ENCODE measurements at places on chromosomes 2 and 18.
A peak's percentile ranks its signal among the peaks of the same experiment; 100 is the strongest.

- no peak for DNase-seq
Observed at GRCh38 chr2:19887510-19887909, 14.3 kb downstream of the TTC32 start.

GRCh38 chr2:119579424-119580295, 35.4 kb downstream of the CFAP221 start:
- no peak for DNase-seq

- DNase-seq: peak; percentile 36
Observed at GRCh38 chr18:2948038-2948437, 64.9 kb downstream of the LPIN2 start.

- no peak for DNase-seq
Observed at GRCh38 chr2:231382116-231382515, 13.4 kb upstream of the B3GNT7 start.

GRCh38 chr2:237475704-237476141, 11.3 kb upstream of the MLPH start:
- peak; percentile 72 for DNase-seq

GRCh38 chr2:157192445-157193423, 64.8 kb upstream of the GALNT5 start:
- no peak for DNase-seq

DNA sequence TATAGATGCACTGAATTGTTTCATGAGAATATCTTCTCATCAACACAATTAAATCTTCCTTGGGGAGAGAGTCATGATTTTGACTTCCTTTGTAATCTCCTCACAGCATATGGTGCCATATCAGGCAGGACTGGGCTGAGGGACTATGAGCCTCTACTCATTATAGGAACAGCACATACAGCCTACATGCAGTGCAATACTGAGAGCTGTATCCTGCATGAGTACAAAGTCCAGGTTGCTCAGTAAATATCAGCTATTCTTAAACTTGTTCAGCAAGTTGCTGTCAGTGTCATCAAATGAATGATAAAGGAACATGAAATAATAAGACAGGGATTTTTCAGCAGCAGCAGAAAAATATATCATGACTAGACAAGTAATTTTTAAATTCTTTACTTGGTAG, 10.8 kb downstream of the DLGAP1 start:
- DNase-seq: no peak

- no peak for DNase-seq
Observed at GRCh38 chr2:187939180-187939579, 352.5 kb upstream of the GULP1 start.

DNA sequence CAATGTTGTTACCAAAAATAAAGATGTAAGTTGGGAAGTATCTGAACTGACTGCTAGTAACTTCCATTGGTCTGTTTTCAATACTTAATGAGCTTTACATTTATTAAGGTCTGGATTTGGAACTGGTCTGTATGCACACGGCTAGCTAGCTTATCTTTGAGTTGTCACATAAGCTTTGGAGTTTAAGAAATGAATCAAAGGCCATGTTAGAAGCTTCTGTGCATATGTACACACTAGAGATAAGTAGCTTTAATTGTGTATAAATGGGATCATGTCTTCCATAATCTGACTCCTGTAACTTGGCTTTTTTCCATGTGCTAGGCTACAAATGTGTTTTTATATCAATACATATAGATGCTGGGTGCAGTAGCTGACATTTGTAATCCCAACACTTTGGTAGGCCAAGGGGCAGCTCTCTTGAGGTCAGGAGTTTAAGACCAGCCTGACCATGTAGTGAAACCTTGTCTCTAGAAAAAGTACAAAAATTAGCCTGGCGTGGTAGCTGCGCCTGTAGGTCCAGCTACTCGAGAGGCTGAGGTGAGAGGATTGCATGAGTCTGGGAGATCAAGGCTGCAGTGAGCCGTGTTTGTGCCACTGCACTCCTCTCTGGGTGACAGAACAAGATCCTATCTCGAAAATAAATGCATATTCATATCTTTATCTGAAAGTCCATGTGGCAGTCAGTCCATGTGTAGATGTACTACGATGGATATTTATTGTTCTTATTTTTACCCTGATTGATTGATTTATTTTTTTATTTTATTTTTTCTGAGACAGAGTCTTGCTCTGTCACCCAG, 27.2 kb downstream of the ATIC start:
- no peak for DNase-seq

GRCh38 chr18:31686986-31687928, 2.9 kb upstream of the B4GALT6 start:
- DNase-seq: no peak

GRCh38 chr2:100875516-100876230, 55.7 kb downstream of the NPAS2 start:
- no peak for DNase-seq

GRCh38 chr2:42087857-42088195, 40.0 kb downstream of the PKDCC start:
- DNase-seq: no peak

DNA sequence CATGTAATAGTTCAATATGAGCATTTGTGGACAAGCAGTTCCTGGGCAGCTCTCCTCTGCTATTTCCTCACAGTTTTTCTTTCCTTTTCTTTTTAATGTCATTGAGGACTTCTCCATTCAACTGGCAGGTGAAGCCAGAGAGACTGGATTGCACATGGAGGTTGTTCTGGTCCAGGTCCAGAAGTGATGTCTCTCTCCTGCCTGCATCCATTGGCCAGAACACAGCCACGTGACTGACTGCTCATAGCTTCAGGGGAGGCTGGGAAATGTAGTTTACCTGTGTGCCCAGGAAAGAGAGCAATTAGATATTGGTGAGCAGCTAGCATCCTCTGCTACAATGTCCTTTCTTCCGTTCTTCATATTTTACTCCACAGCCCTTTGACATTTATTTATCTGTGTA, 20.2 kb upstream of the ADAM23 start:
- DNase-seq: no peak

- no peak for DNase-seq
Observed at GRCh38 chr2:213429516-213429915, 145.3 kb downstream of the SPAG16 start.

- no peak for DNase-seq
Observed at GRCh38 chr2:7697052-7697451, 779.8 kb downstream of the RNF144A start.

GRCh38 chr2:232027530-232027929, 66.0 kb downstream of the DIS3L2 start:
- no peak for DNase-seq

DNA sequence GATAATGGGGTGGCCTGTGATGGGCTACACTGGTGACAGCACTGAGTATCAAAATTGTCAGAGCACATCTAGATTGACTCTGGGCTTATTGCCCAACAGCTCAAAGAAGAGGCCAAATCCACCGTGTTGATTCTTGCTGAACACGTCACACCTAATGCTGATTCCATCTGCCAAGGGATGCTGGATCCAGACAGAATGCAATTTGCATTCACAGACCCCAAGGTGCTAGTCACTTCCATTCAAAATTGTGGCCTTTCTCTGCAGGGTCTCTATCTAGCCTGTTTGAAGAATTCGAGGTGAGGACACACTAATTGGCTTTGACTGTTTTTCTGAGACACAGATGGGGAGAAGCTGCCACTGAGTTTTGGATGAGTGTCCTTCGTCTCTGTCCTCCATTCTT, 13.5 kb upstream of the GPR39 start:
- DNase-seq: no peak

DNA sequence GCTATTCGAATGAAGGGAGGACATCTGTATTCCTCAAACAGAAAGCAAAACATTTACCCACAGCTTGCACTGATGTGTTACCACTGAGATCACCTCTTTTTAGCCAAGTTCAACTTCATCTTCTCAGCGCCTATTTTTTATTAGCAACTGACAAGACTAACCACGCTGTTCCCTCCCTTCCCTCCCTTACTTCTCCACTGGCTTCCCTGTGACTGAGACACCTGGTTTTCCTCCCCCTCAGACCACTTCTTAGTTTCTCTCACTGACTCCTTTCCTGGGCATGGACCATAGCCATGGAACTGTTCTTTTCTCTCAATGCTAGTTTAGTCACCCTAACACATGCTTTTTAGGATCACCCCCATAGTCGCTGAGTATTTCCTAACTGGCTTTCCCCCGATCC, 3.3 kb downstream of the L3MBTL4 start:
- no peak for DNase-seq

DNA sequence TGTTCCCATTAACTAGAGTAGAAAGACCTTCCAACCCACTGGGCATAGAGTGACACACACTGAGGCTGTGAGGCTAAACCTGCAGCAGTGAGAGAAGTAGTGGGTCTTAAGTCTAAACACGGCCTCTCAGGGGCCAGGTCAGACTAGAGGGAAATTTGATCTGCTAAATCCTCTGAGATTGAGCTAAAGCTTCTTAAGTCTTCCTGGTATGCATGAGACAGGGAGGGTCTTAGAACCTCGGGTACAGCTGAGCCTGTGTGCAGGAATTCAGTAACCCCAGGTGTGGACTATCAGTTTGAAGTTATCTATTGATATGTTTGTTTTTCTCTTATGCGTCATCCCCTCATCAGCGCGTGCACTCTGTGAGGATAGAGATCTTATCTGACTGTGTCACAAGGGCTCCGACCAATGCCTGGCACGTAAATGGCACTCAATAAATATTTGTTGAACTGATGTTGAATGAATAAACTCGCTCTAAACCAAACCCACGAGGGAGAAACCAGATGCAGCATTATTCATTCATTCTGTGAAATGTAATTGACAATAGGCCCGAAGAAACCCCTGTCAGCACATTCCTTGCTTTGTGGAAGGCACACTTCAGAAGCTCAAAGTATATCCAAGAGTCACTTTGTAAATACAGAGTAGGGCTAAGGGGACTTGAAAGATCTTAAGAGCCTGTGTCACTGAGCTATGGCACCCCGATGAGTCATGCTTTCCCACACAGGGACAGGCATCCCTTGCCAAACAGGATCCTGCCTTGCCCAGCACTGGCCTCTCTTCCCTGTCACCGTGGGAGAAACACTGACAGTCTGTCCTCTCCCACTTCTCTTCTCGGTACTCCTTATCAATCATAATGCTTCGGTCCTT, 21.7 kb upstream of the RAB10 start:
- DNase-seq: peak; percentile 62

Measured in AG08395 (cell line).